ENCODE measurements at places on chromosomes 6 and 20.
A peak's percentile ranks its signal among the peaks of the same experiment; 100 is the strongest.

GRCh38 chr6:8539453-8539852, 104.1 kb upstream of the SLC35B3 start:
- no peak for DNase-seq

GRCh38 chr6:56649053-56649769, 6.5 kb upstream of the DST start:
- no peak for DNase-seq

DNA sequence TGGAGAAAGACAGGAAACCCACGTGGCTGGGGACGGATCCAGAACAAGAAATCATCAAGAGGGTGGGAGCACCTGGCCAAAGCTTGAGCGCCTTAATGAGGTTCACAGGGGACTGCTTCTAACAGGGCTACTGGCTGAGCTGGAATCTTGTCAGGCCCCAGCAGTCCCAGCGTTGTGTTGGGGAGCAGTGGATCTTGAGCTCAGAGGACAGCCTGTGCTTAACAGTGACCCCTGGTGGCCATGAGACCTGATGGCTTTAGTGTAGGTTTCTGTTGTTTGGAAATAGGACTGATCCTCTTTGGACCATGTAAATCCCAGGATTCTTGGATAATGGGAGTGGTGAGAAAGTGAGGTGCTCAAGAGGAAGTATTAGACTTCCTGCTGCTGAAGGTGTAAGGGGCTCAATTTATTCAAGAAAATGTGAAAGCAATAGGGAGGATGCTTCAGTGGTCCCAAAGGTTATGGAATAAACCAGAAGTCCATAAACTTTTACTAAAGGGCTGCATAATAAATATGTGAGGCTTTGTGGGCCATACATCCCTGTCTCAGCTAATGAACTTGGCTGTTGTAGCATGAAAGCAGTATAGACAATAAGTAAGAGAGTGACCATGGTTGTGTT, 216.2 kb downstream of the NFATC2 start:
- no peak for DNase-seq

- no peak for DNase-seq
These were observed 16.4 kb downstream of the RNF24 start for GRCh38 chr20:3998998-3999397.

GRCh38 chr6:11201772-11202512, 30.5 kb downstream of the NEDD9 start:
- no peak for DNase-seq

DNA sequence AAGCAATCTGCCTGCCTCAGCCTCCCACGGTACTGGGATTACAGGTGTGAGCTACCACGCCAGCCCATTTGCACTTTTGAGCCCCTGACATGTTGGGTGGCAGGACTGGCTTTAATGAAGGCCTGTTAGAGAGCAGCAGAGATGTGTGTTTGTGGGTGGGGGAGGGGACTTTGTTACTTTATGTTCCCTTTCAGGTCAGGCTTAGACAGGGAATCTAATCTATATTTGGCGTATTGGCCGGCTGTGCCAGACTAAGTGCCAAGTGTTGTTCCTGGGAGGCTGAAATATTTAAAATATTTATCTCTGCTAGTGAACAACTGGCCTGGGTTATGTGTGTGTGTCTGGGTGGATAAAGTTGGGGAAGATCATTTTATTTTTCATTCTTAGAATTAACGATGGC, 6.1 kb downstream of the GMPR start:
- no peak for DNase-seq

- DNase-seq: no peak
These were observed 51.9 kb downstream of the VGLL2 start for GRCh38 chr6:117317261-117317660.

DNA sequence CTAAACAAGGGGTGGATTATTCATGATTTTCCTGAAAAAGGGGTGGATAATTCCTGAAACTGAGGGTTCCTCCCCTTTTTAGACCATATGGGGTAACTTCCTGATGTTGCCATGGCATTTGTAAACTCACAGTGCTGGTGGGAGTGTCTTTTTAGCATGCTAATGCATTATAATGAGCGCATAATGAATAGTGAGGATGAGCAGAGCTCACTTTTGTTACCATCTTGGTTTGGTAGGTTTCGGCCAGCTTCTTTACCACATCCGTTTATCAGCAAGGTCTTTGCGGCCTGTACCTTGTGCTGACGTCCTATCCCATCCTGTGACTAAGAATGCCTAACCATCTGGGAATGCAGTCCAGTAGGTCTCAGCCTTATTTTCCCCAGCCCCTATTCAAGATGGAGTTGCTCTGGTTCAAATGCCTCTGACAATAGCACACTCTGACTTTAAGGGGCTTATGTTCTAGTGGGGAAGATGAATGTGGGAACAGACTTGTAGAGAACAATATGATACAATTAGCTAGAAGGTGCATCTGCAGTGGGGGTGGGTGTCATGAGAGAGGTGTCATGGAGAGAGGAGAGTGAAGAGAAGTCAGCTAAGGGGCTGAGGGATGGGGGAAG, 4.2 kb upstream of the GPR31 start:
- no peak for DNase-seq

- no peak for DNase-seq
These were observed 607.4 kb downstream of the PKHD1 start for GRCh38 chr6:51480040-51480439.

- DNase-seq: no peak
These were observed 9.3 kb downstream of the ECT2L start for GRCh38 chr6:138805016-138805765.

- no peak for DNase-seq
These were observed 132.4 kb downstream of the DNAH8 start for GRCh38 chr6:38847497-38847896.

DNA sequence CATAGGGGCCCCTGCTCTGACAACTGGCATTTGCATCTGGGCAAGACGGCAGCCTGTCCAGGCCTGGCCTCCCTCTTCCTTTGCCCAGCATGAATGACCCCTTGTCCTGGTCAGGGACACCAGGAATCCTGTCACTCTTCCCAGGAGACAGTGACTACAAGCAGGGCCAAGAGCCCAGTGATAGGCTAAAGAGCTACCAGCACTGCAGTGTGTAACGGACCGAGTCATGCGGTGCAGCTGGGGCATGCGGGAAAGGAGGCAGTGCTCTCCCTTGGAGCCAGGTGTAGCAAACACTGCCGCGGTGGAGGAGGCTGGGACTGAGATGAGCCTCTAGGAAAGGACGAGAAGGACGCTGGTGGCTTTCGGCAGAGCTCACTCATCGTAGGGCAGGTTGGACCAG, 38.7 kb upstream of the DSP start:
- no peak for DNase-seq

GRCh38 chr6:35202066-35202546, 11.7 kb upstream of the SCUBE3 start:
- no peak for DNase-seq

DNA sequence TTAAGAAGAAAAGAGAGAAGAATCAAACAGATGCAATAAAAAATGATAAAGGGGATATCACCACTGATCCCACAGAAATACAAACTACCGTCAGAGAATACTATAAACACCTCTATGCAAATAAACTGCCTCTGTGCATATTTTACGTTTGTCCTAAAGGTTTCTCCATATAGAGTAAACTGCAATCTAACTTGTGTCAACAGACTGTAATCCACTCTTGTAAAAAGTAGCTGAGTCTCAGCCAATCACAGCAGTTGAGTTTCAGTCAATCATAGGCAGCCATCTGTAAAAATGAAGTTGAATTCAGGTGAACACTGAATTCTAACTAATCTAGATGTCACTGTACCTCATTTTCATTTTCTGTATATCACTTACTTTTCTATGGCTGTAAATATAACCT, 112.2 kb upstream of the SYNCRIP start:
- no peak for DNase-seq

- DNase-seq: no peak
These were observed 46.6 kb downstream of the CDH4 start for GRCh38 chr20:61298661-61299060.

DNA sequence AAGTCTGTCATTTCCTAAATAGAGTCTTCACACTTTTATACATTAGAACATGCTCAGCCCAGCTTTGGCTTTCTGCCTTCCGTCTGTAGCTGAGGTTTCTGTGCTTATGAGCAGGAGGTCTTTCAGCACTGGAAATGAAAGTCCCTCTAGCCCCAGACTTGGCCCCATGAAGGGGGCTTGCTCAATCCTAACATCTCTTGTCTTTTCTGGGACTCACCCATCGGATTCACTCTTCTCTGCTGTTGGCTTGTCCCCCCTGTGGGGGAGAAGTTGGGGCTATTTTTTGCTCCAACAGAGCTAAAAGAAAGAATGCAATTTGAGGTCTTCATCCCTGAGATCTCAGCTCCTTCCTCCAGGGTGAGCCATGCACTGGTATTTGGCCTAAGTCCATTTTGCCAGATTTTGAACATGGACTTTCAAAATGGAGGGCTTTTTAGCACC, 177.7 kb downstream of the MRPL14 start:
- peak; percentile 35 for DNase-seq

DNA sequence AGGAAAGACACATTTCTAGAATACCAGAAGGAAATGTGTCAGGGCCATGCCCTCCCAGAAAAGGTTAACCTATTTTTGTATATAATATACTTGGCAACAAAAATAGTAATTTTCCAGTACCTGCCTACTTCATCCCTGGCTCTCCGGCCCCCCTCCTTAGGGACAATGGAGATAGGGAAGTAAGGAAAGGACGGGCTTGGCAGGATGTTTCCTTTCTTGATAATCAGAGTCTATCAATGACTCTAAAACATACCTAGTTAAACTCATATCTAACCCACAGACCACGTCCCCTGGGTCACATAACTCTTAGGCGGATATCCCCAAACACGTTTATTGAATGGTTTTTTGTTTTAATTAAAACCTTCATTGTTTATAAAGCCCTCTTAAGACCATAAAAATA, 11.8 kb downstream of the UQCC2 start:
- no peak for DNase-seq

DNA sequence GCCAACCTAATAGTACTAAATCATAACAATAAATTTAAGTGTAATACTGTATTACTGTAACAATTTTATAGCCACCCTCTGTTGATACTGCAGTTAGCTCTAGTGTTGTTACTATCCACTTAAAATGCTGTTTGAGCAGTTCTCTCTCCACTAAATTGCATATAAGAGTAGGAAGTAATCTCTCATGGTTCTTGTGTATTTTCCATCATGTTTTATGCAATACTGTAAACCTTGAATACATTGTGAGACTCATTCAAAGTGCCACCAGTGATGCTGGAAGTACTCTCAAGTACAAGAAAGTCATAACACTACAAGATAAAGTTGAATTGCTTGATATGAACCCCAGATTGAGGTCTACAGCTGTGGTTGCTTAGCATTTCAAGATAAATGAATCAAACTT, 65.5 kb downstream of the WASF1 start:
- DNase-seq: no peak

GRCh38 chr6:42403421-42403820, 48.3 kb downstream of the TRERF1 start:
- DNase-seq: peak; percentile 41

GRCh38 chr6:95087394-95088097, 489.8 kb upstream of the MANEA start:
- no peak for DNase-seq

- no peak for DNase-seq
These were observed 260.0 kb downstream of the ZFAND3 start for GRCh38 chr6:38079537-38079936.

- no peak for DNase-seq
These were observed 96.6 kb upstream of the FKBP1C start for GRCh38 chr6:63114610-63115211.

- no peak for DNase-seq
These were observed 116.0 kb downstream of the LRRC1 start for GRCh38 chr6:53910834-53911233.

GRCh38 chr6:72733045-72733444, 111.2 kb downstream of the KCNQ5 start:
- no peak for DNase-seq

GRCh38 chr20:3702611-3703391, 9.6 kb downstream of the SIGLEC1 start:
- no peak for DNase-seq

- DNase-seq: no peak
These were observed 1.6 kb downstream of the CLVS2 start for GRCh38 chr6:122997541-122998150.

- no peak for DNase-seq
These were observed 475.7 kb downstream of the CD83 start for GRCh38 chr6:14593286-14593685.

DNA sequence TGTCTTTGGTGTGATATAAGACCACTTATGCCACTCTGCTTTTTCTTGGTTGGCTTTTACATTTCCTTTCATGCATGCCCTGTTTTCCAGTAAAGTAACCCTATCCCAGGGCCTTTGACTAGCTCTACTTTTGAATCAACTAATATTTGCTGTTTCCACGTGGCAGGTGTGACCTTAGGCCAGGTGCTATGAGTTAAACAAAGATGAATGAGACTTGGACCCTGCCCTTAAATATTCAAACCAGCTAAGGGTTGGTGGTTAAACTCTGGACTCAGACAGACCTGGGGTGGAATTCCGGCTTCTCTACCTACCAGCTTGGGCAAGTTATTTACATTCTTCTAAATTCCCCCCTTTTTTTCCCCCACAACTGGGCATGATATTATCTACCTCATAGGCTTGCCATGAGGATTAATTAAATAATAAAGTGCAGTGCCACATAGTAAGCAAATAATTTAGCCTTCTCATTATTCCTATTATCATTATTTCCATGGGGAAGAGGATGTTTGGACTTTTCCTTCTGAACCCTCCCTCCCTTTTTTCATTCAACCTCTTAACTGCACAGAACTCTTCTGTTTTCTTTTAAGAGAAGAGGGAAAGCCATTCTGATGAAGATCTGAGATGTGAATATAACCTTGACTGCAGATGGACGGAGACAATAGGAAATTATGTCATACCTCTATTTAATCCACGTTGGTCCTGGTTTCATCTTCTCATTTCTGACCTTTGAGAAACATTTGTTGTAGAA, 143.6 kb upstream of the TNFAIP3 start:
- DNase-seq: no peak

- no peak for DNase-seq
These were observed 6.9 kb downstream of the PHACTR3 start for GRCh38 chr20:59611286-59611685.

DNA sequence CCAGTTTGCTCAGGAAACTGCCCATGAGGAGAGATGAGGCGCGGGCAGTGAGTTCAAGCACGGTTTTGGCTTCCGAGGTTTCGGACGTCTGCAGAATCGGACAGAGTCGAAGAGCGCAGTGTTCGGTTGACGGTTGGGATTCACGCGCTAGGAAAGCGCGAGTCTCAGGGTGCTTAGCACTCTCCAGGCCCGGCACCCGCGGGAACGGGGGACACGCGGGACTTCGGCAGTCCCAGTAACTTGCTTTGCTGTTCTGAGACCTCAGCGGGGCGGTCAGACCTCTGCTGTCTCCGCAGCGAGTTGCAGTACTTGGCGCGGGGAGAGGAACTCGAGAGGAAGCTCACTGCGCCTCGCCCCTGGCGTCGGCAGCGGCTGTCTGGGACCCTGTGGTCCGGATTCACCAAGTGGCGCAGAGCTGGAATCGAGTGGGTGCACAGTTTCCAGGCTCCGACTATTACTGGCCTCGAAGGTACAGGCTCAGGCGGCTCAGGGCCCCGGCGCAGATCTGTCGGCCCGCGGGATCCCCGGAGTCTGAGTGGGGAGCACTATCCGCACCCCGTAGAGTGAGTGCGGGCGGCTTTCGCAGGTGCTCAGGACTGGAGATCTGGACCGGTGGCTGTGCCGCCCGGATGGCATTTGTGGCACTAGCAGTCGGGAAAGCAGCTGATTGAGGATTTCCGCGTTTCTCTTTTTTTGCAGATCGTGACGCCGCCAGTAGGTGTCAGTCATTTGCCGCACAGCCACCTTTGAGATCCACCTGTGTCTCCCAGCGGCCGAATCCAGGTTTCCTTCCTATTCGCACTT, at the start of gene POM121L2:
Gene POM121L2 (minus strand): TSS at position 128 of the 804 bp plus-strand sequence. CDS start 103 bp downstream, at position 25.
- no peak for DNase-seq

Data from mesenteric fat pad (tissue), 1 donor.